Activated CD4-positive, alpha-beta T cell treated with anti-CD3 and anti-CD28 coated beads for 1 hour (primary cell): ENCODE measurements at places on chromosomes 2 and 18.

- no peak for DNase-seq
These were observed 568.3 kb downstream of the LRRTM4 start for GRCh38 chr2:76953733-76954347.

GRCh38 chr2:25619185-25619584, 54.2 kb downstream of the DTNB start:
- no peak for DNase-seq

- DNase-seq = no peak
These were observed 80.2 kb downstream of the SLC8A1 start for GRCh38 chr2:40371525-40372282.

- no peak for DNase-seq
These were observed 91.3 kb downstream of the ASXL2 start for GRCh38 chr2:25787020-25787419.

- no peak for DNase-seq
These were observed 159.0 kb upstream of the CCDC195 start for GRCh38 chr2:224875153-224875552.

- DNase-seq = no peak
These were observed 2.4 kb downstream of the CDK5R2 start for GRCh38 chr2:218961651-218962570.

GRCh38 chr2:169065422-169065821, 3.9 kb upstream of the DHRS9 start:
- no peak for DNase-seq

GRCh38 chr18:267380-267687, 513 bp downstream of the THOC1 start:
- no peak for DNase-seq

- no peak for DNase-seq
These were observed 1.5 kb downstream of the DSEL start for GRCh38 chr18:67514901-67515540.

GRCh38 chr2:61970807-61971556, 65.5 kb downstream of the COMMD1 start:
- DNase-seq = no peak
